ENCODE measurements at places on chromosomes 16 and 17. TPM values are rescaled to one million over a fixed set of nuclear protein-coding genes. Genes with fewer than 3 reads are reported as not detected.

The CHST5 gene
- 0.10 TPM for total RNA-seq

The ASB16 gene
- 0.17 TPM for total RNA-seq

The SLC47A1 gene
- total RNA-seq: 23.0 TPM

The TAC4 gene
- not detected for total RNA-seq

The MPO gene
- total RNA-seq: not detected

The PRDM7 gene
- total RNA-seq: 0.03 TPM

The SNAI3 gene
- 0.26 TPM for total RNA-seq

The RHBDL1 gene
- 1.4 TPM for total RNA-seq

The METRNL gene
- 25.1 TPM for total RNA-seq

The DHRS7C gene
- total RNA-seq: not detected

The CA10 gene
- not detected for total RNA-seq

The C17orf67 gene
- 2.3 TPM for total RNA-seq

The SYCE1L gene
- 7.8 TPM for total RNA-seq

The GJC1 gene
- total RNA-seq: 44.0 TPM

The KRT20 gene
- total RNA-seq: 0.47 TPM

The MC1R gene
- total RNA-seq: 7.0 TPM

The C17orf113 gene
- total RNA-seq: 0.52 TPM

The TNP2 gene
- not detected for total RNA-seq

All from A549 treated with DMSO at 1 μM for 4 hours (cell line).